ENCODE measurements at places on chromosomes 3 and 15.

DNA sequence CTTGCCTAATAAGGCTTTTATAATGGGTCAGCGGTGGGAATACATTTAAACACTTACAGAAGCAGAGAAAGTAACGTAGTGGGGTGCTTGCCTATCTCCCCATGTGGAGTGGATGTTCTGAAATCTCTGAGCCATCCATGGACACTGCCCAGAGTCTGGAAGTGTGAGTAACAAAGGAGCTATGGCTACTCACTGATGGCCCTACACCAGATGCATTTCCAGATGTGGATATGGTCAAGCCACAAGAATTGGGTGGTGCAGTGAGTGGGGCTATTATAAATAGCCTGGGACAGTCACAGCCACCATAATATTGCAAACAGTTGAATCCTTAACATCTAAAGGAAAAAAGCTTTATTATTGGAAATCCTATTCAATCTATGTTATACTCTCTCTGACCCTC lies 96.6 kb downstream of the CGNL1 start:
- DNase-seq: no peak

GRCh38 chr15:57301307-57301706 lies 75.0 kb upstream of the CGNL1 start:
- no peak for DNase-seq

DNA sequence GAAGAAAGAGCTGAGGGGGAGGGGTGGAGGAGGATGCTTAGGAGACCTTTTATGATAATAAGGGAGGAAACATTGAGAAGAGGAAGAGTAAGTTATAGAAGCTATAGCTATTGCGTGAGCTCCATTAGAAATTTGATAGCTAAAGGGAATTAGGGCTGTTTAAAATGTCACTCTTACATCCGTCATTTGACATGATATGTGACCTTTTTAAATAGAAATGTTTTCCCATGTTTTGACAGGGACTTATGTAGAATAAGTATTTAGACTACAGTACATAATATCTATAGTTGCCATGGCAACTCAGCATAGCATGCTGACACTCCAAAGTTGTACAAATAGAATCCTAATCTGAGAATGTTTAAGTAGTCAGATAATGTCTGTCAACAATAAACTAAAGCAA lies 19.2 kb downstream of the RAD51 start:
- DNase-seq: no peak

- peak; percentile 44 for DNase-seq
Observed at GRCh38 chr3:69368129-69368741, 17.7 kb downstream of the FRMD4B start.

- no peak for DNase-seq
Observed at GRCh38 chr3:10941972-10942371, 50.6 kb upstream of the SLC6A1 start.

DNA sequence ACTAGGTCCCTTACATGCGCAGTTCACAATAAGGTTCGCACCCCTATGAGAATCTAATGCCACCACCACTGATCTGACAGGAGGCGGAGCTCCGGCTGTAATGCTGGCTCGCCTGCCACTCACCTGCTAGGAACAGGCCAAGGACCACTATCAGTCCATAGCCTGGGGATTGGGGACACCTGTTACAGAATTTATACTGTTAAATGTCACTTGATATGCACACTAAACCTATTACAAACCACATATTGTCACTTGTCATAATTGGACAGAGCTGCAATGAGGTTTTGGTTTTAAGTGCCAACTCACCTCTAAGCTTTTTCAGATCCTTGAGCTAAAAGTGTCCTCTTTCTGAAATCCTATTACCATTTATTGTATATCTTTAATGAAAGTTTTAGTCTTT lies 507.9 kb upstream of the TPRG1 start:
- DNase-seq: no peak

- no peak for DNase-seq
Observed at GRCh38 chr3:183871541-183871940, 13.1 kb downstream of the PARL start.

GRCh38 chr3:55604846-55605245 lies 117.7 kb upstream of the WNT5A start:
- no peak for DNase-seq

DNA sequence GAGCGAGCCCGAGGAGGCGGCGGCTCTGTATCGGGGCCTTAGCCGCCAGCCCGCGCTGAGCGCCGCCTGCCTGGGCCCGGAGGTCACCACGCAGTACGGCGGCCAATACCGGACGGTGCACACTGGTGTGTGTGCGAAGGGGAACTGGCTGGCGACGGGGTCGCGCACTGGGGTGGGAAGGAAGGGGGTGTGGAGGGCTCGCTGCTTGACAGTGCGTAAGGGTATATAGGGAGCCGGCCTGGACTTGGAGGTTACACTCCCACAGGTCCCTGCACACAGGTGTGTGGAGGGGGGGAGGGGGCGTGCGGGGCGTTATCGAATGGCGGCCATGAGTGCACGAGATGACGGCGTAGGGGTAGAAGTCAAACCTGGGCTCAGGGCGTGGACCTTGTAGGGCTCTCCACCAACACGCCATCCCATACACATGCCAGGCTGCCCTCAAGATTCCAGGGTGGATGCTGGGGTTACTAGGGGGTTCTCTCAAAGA lies 389 bp downstream of the APEH start:
- DNase-seq: no peak

GRCh38 chr3:94596887-94597566 lies 534.2 kb downstream of the NSUN3 start:
- no peak for DNase-seq

DNA sequence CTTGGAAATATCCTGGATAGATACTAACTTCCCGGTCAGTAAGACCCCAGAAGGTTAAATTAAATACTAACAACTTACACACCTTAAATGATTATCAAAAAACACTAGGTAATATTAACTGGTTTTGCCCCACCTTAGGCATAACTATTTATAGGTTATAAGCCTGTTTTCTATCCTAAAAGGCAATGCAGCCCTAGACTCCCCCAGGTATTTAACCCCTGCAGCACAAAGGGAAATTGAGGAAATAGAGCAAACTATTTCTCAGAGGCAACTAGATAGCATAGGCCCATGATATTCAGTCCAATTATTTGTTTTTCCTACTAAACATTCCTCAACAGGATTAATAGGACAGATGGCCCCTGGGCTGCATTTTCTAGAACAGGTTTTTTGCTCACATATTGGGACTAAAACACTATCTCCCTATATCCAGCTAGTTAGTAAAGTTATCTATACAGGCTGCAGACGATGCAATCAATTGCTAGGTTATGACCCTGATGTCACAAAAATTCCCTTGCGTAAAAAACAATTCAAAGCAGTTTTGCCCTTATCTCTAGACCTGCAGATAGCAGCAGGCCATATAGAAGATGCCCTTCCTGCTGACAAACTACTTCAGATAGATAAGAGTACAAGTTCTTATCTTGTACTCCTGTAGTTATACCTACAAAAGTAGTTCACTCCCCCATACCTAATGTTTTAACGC lies 221.3 kb downstream of the DTWD1 start:
- no peak for DNase-seq

DNA sequence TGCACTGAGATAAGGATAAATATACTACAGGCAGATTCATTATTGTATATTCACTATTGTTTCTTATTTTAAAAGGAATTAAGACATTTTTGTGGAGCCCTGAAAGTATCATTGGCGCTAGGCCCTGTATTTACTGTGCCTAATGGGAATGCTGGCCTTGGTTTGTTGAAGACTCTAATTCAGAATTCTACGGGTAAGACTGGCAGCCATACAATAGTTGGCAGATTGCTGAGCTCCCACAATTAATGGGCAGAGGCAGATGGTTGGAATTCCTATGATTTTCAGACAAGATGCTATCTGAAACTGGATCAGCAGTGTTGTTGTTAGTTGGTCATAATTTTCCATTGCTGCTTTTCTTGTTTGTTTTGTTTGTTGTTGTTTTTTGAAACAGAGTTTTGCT lies 14.7 kb downstream of the PGBD4 start:
- DNase-seq: no peak

- no peak for DNase-seq
Observed at GRCh38 chr3:197505796-197506548, 49.8 kb downstream of the BDH1 start.

DNA sequence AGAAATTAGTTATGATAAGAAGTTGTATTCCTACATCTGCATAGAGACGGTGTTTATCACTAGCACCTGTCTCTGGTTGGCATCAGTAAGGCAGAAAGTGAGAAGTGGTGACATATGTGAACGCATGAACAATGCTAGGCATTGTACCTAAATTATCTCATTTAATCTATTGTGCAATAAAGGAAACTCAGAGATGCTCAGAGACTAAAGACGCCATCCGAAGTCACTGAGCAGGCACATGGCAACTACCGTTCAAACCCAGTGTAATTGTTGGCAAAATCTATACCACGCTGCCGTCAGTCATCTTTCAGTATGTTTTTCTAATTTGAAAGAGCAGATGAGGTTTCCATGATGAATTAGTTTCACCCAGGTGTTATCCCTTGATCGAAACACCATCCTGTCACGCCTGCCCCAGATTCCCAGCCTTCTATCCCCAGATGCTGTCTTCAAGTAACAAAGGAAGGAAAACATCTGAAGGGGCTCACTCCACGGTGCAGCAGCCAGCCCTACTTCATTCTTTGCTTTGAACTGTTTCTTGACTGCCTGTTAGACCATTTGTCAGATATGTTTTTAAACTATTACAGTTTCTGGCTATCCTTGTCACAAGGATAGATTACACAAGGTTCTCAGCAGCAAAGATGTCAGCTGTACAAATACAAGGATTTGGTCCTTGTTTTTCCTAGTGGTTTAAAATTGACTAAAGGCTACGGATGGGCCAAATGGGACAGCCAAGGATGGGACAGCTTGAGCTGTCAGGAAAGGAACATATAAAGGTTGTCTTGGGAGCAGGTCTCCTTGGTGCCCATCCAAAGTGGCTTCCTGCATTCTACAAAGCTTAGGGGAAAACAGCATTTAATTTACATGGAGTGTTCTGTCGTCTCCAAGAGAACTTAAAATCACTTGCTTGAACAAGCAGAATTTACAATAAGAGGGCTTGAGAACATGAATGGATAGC lies 99.1 kb downstream of the TMEM108 start:
- DNase-seq: no peak

Measured in CD4-positive, alpha-beta T cell treated with Interleukin-21 for 1 hour (primary cell).